ENCODE measurements at places on chromosomes 13 and 19. TPM values are rescaled to one million over a fixed set of nuclear protein-coding genes. Genes with fewer than 3 reads are reported as not detected.
A peak's percentile ranks its signal among the peaks of the same experiment; 100 is the strongest.

DNA sequence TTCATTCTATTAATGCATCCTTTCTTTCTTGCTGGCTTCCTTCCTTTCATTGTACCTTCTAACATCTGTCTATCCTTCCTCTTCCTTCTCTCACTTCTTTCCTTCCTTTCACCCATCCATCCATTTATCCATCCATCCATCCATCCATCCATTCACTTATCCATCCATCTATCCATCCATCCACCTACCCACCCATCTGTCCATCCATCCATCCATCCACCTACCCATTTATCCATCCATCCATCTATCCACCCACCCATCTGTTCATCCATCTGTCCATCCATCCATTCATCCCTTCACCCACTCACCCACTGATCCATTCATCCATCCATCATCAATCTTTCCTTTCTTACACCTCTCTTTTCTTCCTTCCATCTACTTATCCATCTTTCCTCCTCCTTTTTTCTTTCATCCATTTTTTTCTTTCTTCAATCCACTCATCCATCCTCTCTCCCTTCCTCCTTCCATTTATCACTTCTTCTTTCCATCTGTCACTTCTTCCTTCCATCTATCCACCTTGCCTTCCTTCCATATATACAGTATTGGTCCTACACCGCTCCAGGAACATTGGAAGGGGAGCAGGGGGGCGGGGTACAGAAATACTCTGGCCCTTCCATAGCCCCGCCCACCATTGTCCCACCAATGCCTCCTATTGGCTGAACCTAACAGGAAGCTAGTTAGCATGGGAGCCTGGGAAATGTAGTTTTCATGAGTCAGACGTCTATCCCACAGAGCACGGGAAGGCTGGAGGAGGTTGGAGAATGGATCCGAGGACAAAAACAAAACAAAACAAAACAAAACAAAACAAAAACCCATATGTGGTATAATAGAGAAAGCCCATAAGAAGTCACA is 45.9 kb downstream of the MBD3L1 start:
- no peak for DNase-seq

GRCh38 chr19:44566984-44567383 is 37.5 kb upstream of the CEACAM20 start:
- DNase-seq = no peak

DNA sequence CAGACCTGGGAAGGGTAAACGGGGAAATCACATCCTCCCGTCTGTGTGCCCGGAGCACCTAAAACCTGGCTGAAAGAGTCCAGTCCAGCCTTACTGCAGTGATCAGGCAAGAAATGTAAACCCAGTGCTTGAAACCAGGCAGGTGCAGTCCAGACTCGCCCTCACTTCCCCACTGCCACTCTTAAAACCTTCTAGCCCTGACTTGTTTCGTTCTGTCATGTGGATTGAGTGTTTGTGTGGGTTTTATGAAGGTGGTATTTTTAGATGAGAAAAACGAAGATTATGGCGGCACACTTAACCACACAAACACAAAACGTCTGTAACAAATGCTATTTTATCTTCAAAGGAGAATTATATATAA is 839 bp upstream of the CKAP2 start:
- peak; percentile 38 for DNase-seq

- no peak for DNase-seq
Measured at GRCh38 chr13:43291287-43292060, 268.1 kb downstream of the DNAJC15 start.

GRCh38 chr19:3163230-3163886 is 15.2 kb upstream of the S1PR4 start:
- peak; percentile 82 for DNase-seq

Gene FAM216B
- total RNA-seq = not detected

GRCh38 chr13:43528992-43529391 is 257.8 kb downstream of the ENOX1 start:
- DNase-seq = no peak

Gene LRRC8E
- not detected for total RNA-seq

DNA sequence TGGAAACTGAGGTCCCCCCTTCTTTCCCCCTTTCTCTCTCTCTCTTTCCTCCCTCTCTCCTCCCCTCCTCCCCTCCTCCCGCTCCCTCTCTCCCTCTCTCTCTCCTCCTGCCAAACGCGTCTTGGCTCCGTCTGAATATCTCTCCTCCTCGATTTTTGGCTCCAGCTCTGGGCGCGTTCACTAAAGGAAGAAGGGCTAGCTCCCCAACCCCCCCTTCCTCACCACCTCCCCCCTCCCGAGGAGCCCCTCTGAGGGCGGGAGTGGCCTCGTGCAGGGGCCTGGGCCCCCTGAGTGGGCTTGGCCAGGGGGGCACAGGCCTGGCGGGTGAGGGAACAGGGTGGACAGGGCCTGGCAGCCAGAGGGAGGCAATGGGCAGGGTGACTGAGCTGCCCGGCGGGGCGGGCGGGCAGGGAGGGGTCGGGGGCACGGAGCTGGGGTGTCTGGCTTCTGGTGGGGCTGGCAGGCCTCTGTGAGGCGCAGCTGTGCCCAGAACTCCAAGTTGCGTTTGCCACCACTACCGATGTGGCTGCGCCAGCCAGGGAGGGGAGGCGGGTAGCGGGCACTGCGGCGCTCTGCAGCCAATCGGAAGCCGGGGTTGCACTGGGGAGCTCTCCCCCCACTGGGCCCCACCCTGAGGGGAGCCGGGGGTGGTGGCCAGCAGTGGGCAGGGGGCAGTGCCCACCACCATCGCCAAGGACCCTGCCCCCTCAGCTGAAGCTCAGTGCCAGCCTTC is 7.1 kb downstream of the NFIX start:
- no peak for DNase-seq

DNA sequence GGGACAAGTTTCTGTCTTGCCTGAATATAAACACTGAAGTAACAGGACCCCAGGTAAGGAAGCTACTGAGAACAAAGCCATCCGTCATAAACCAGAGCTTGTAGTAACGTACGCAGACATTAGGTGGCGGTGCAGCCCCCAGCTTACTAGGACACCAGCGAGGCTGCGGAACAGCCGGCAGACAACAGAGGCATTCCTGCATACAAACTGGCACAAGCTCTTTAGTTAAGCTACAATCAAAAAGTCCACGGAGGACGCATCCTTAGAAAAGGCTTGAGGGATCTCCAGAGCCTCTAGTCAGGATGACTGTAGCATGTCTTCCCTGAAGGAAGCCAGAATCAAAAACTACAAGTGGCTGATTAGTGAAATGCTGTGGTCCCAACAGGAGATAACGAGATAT is 26.2 kb downstream of the ZNF160 start:
- DNase-seq = peak; percentile 18

- DNase-seq = peak; percentile 16
Measured at GRCh38 chr13:75481176-75482069, 546 bp downstream of the TBC1D4 start.

Gene PDX1
- not detected for total RNA-seq

DNA sequence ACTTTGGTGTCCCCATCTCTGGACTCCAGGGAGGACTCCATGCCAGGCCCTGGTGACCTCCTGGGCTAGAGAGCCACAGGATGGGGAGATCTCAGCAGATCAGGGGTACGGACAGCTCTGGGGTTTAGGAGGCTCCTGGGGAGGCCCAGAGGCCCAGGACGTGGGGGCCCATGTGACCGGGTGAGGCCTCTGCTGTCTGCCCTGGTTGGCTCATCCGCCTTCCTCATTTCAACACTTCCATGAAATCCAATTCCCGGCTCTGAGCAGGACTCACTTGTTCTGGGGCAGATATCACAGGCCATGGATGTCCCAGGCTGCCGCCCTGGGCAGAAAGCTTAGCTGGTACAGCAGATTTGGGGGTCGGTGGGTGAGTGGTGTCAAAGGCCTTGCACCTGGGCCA is 1.1 kb upstream of the PRAM1 start:
- no peak for DNase-seq

DNA sequence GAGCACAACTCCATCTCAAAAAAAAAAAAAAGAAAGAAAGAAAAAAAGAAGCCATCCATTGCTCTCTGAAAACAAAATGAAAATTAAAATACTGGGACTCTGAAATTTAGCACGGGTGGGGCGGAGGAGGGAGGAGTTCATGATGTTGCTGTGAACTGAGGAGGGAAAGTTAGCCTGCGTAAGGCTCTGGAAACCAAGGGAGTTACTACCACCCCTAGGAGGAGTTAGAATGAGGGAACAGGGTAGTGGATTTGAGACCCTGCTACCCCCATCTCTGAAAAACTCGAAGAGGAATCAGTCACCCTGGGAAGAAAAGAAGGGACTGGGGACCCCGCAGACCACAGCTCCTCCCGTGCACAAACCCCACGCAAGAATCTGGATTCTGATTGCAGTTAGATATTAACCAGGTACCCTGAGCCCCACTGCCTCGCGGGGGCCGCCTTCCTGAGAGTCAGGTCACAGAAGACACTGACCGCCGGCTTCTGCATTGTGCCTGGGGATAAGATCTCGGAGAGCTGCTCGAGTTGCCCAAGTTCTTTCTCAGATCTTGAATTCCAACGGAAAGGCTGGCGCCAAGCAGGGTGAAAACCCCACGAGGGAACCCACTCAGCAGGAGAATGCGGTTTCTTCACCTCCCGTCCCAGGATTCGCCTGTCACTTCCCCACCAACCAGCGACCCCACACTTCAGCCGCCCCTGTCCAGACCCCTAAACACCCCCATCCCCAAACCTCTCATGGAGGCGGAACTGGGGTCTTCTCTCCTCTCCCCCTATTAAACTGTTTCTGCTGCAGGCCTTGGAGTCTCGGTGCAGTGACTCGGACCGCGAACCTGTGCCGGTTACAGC is 870 bp downstream of the ZNF442 start:
- DNase-seq = peak; percentile 9

Gene FPR3
- total RNA-seq = not detected

- no peak for DNase-seq
Measured at GRCh38 chr13:41461527-41462139, 4.3 kb downstream of the RGCC start.

Gene SLC17A7
- total RNA-seq = 0.12 TPM

DNA sequence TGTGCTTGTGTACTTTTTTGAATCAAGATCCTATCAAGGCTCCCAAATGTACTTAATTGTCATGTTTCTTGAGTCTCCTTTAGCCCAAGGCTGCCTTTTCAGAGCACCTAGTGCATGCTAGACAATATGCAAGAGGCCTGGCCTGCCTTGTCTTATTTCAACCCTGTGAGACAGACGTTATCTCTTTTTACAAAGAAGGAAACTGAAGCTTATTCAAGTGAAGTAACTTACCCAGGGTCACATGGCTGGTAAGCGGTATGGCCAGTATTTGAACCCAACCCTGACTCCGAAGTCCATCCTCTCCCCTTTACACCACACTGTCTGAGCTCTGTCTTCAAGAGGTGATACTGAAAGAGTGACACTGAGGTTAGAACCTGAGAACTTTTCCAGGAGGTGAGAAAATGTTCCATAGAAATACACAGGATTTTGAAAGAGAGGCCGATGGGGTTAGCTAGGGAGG is 505.1 kb downstream of the FOXO1 start:
- no peak for DNase-seq

Gene ZNF555
- 3.0 TPM for total RNA-seq

Gene KLK13
- total RNA-seq = not detected

DNA sequence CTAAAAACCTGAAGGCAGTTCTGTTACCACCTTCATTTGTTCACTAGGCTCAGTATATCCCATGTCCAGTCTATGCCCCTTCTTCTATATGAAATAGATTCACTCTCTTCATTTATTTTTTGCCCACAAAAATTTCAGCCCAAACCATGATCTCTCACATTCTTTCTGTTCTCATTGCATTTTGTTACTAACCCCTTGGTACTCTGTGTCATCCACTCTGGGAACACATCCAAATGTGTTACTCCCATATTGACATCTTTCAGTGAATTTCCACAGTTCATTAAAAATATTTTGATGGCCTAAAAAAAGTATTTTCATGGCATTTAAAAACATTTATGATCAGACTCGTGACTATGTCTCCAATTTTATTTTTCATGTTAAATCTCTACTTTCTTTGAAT is 378.9 kb downstream of the SLITRK1 start:
- DNase-seq = no peak

DNA sequence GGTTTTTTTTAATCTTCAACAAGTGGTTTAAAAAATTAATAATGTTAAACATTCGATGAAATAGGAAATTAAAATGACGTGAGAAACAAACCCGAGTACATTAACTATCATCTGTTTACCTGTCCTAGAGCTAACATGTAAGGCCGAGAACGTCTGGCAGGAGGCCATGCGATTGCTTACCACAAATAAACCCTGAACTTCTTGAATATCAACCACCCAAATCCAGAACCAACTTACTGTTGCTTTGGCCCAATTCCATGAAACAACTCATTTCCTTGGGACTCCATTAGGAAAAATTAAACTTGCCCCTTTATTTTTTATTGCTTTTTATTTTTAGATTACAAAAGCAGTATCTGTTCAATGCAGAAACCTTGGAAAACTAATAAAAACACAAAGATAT is 228.9 kb upstream of the IRS2 start:
- DNase-seq = no peak

DNA sequence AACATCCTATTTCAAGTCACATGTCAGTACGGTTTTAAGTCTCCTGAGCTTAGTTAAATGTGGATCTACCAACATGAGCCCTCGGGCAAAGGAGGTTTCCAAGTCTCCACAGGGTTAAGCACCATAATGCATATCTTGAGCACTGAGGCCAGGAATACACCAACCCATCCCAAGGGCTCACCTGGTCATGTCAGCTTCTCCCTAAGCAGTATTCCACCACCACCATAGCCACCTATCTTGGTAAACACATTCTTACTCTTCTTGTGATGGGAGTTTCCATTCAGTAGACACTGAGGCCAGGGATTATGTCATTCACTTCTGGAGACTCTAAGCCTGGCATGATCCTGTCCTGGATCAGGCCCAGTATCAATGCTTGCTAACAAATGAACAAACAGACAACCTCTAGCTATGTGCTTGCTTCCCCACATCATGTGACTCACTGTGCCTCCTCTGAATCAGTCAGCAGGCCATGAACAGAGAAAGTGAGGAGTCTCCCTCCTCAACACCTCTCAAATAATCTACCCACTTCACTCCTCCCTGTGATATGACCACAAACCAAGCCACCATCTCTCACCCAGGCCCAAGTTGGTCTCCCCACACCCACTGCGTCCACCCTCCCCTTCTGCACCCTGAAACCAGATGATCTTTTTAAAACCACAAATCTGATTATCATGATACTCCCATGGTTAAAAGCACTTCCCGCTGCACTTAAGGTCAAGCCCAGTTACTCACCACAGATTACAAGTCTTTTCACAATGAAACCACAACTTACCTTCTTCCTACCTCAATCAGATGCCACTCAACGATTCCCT is 5.8 kb downstream of the PEG3 start:
- no peak for DNase-seq

DNA sequence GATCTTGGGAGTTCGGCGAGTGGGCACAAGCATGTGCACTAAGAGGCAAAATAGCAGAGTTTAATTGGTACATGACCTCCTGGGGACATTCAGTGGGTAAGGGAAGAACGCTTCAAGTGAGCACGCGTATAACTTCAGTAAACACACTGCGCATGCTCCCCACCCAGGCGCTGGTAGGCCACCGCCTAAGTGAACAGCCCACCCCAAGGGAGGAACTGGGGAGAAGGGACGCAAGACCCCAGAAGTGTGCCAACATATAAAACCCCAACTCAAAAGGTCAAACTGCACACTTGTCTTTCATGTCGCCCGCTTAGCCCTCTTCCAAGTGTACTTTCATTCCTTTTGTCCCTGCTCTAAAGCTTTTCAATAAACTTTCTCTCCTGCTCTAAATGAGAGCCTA is 10.5 kb upstream of the NTN5 start:
- DNase-seq = peak; percentile 43

Gene GDF15
- total RNA-seq = 0.20 TPM

GRCh38 chr19:44590245-44591059 is 22.9 kb upstream of the IGSF23 start:
- no peak for DNase-seq

Measured in activated naive CD4-positive, alpha-beta T cell treated with anti-CD3 and anti-CD28 coated beads for 36 hours (primary cell).